ENCODE measurements at places on chromosomes 13 and 19.
A peak's percentile ranks its signal among the peaks of the same experiment; 100 is the strongest.

- peak; percentile 96 for DNase-seq
Observed at GRCh38 chr19:56838909-56839651, 1.4 kb downstream of the PEG3 start.

DNA sequence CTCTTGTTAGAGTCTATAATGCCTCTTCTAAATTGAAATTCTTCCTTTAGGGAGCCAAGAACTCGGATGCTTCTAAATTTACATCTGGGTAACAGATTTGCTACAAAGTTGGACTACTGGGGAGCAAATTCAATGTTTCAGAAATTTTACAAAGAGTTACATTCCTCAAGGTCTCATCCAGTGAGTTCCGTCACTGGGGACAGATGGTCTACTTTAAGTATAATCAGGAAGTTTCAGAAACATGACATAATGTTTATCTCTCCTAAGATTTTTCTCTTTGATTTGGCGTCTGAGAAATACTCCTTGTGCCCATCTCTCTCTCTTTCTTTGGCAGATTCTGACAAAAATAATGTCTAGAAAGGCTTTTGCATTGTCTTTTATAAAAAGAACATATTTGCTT, 81.5 kb upstream of the MBNL2 start:
- DNase-seq: no peak

DNA sequence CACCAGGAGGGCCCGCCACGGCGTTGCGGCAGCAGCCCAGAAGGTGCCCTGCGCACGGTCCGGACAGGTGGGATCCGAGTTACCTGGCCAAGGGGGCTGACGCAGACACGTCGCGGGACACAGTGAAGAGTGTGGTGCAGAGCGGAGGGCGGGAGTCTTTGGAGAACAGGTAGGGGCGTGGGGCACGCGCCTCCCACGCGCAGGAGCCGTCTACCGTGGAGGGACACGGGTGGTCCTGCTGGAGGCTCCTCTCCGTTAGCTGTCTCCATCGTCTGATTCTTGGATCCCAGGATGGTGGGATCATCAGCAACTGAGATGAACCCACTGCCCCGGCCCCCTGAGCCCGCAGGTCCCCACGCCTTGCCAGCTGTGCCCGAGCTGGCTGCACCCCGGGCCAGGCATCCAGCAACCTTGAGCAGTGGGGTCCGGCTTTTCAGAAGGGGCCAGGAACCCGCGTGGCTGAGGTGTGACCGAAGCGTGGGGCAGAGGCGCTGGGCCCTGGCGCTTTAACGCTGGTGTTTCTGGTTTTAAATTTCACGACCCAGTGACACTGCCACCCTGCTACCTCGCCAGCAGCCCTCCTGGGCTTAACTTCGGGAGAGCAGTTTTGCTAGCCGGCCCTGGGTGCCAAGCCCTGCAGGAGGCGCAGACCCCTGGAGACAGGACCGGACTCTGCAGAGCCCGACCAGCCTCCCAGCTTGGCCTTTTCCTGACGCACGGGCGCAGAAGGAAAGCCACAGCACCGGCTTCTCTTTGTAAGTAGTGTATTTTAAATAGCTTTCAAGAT, 7.3 kb downstream of the FGF22 start:
- no peak for DNase-seq

DNA sequence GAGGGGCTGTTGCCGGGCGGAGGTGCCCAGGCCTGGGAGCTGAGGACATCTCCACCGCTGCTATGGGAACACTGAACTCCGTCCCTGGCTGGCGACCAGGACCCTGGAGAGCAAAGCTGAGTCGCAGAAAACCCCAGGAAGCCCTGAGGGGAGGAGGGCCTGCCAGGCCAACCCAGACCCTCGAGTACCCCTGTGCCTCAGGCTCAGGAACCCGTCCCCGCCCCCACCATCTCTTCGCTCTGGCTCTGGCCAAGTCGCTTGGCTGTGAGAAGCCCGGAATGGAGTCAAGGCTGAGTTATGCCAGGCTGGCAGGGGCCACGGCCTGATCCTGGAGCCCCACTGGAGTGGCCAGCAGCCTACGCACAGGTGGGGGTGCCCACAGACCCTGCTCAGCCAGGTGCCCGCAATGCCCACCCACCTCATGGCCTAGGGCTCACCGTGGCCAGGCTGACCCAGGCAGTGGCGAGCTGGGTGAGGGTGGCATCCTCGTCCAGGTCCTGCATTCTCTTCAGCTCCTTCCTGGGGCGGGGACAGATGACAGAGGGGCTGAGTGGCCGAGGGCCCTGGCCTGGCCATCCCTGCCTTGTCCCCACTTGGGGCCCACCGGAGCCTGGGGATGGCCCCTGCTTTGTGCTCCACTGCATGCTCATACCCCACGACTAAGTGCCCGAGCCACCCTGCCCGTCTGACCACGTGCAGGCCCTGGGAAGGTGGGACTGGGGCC, 8.5 kb upstream of the CERS1 start:
- no peak for DNase-seq

GRCh38 chr13:99813336-99814095, 158.1 kb downstream of the ZIC5 start:
- DNase-seq: peak; percentile 21

GRCh38 chr19:1259876-1260748, 9.0 kb upstream of the CIRBP start:
- DNase-seq: no peak

- no peak for DNase-seq
Observed at GRCh38 chr19:49398001-49398615, 10.1 kb downstream of the KASH5 start.

GRCh38 chr19:3145909-3146676, 10.3 kb downstream of the GNA15 start:
- DNase-seq: no peak

DNA sequence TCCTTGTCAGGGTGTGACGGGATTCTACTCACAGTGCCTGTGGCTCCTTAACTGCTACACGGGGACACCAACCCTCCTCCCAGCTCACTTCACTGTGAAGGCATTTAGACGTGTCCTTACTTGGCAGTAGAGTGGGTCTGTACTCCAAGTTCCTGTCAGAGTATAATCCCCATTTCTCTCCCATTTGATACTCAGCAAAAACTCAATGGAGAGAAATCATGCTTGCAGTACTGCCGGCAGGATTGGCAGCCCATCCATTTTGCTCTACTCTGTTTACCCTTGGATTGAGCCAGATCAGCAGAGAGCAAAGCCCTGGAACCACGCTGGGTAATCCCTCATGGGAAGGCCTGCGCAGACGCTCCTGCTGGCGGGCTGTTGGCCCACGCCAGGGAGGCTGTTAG, 28.9 kb downstream of the ARL11 start:
- no peak for DNase-seq

DNA sequence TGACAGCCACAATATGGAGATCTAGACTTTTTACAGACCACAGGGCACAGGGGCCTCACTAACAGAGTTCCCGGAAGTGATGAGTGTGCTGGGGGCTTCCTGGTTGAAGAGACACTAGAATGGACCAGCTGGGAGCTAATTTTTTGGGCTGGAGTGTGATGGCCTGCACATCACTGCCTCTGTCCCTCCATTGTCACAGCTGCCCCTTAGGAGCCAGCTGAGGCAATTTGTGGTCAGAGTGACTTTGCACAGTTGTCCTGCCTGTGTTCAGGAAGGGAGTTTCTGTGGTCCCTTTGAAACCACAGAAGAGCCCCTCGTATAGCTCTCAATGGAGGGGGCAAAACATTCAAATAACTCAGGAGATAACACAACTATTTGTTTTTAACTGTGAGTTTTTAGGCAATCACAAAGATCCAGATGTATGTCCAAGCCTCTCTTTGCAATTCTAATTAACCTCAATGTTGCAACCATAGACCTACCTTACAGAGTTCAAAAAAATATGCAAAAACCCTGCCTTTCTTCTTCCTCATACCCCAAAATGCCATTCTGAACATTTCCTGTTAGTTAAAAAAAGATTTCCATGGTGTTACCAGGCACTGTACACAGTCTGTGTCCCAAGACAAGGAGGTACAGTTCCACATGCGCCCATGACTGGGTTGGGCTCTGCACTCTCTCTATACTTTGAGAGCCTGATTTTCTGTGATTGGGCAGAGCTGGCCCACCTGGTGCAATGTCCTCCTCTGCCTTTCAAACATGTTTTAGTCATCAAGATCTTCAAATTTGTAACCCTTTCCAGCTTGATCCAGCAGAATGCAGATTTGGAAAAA, 2.4 kb downstream of the ALOX5AP start:
- no peak for DNase-seq

DNA sequence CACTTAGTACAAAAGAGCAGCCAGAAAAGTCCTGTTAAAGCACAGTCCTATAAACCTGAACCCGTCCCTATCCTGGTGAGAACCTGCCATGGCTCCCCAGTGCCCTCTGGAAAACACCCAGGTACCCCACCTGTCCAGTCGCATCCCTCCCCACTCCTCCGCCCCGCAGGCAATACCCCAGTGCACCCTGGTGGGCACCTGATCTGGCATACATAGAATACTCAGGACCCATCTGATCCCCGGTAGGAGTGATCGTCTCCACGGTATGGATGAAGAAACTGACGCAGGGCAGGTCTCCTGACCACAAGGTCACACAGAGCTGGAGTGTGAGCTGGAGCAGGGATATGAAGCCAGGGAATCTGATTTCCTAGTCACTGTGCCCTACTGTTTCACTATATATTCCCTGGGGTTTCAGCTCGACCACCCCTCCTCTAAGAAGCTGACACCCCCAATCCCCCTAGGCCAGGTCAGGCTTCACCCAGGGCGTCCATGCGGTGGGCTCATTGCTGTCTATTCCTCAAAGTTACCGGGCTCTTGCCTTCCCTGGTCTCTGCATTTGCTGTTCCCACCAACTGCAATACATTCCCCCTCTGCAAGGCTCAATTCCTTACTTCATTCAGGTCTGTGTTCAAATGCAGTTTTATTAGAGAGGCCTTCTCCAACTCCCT, 12.6 kb downstream of the FBXO46 start:
- DNase-seq: no peak

DNA sequence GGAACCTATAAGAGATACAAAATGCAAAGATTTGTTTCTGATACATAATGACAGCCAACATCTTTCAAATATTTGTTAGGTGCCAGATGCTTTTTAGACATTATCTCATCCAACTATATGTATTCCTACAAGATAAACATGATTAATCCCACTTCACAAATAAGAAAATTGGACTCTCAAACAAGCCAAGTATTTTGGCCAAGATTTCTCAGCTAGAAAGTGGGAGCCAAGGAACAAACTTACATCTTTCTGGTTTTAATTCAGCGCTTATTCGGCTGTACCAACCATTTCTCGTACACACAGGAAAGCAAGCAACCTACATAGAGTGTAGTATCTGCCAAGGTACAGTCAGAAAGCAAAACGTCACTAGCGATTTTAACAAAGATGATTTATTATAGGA, 85.7 kb upstream of the SERP2 start:
- no peak for DNase-seq

GRCh38 chr19:19176950-19177349, 6.9 kb upstream of the MEF2B start:
- DNase-seq: no peak

GRCh38 chr13:113631341-113632095, 26.5 kb downstream of the ATP4B start:
- DNase-seq: no peak

GRCh38 chr13:39263531-39263930, 225.3 kb downstream of the NHLRC3 start:
- no peak for DNase-seq

DNA sequence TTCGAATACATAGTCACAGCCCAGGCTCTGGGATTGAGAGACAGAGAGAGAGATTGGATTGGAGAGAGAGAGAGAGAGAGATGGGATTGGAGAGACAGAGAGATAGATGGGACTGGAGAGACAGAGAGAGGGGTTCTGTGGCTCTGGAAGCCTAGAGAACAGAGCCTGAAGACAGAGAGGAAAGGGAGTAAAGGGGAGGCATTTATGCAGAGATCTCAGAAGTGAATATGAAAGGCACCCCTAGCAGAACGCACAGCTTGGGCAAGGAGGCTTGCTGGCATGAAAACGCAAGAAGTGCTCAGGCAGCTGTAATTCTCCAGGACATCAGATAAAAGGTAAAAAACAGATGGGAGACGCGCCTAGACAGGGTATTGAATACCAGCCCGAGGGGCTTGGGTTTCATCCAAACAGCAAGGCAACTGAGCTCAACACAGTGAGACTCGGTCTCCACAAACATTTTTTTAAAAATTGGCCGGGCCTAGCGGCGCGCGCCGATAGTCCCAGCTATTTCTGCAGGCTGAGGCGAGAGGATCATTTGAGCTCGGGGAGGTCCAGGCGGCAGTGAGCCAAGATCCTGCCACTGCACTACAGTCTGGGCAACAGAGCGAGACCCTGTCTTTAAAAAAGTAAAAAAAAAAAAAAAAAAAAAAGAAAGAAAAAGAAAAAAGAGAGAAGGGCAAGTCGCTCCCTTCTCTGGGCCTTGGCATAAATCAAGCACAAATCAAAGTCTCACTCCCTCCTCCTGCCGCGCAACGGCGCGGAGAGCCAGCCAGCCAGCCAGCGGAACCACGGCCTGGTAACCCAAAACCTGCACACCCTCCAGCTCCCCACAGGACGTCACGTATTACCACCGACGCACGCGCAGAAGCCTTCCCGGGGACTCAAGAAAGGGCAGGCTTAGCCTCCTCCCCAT, 774 bp upstream of the PPP2R1A start:
- DNase-seq: no peak

GRCh38 chr13:22061371-22061805, 390.5 kb downstream of the FGF9 start:
- no peak for DNase-seq

- no peak for DNase-seq
Observed at GRCh38 chr19:30173593-30174356, 198.4 kb upstream of the ZNF536 start.

DNA sequence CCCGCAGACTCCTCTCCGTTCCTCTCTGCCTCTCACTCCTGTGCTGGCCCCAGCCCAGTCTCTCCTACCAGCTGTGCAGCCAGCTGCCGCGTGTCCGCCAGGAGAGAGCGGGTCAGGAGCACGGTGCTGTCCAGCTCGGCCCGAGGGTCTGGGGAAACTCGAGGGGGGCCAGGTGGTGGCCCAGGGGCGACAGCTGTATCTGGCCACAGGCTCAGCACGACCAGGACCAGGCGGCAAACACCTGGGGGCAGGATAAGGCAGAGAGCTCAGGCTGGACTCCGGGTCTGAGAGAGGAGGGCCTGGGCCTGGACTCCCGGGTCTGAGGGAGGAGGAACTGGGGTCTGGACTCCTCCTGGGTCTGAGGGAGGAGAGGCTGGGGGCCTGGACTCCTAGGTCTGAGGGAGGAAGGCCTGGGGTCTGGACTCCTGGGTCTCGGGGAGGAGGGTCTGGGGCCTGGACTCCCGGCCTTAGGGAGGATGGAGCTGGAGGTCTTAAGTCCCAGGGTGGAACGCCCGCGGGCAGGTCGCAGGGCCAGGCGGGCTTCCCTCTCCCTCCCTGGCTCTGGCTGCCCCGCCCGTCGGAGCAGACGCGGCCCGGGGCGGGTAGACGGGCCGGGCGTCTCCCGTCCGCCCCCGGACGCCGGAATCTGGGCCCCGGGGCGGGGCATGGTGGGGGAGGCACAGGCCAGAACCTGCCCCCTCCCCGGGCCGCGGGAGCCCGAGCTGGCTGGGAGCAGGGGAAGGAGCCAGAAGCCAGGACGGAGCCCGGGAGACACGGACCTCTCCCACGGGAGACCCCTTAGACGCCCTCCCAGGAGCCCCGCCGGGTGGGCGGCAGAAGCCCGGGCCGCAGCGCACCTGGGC, 1.3 kb downstream of the IL11 start:
- DNase-seq: no peak

Measured in mucosa of gallbladder (tissue), 1 donor.